ENCODE measurements at places on chromosomes 2 and 18. TPM values are rescaled to one million over a fixed set of nuclear protein-coding genes. Genes with fewer than 3 reads are reported as not detected.

- no peak for DNase-seq
Observed at GRCh38 chr2:7819850-7820249, 862.0 kb upstream of the ID2 start.

GRCh38 chr2:46747297-46747818 is 168.2 kb downstream of the MCFD2 start:
- DNase-seq, result no peak

DNA sequence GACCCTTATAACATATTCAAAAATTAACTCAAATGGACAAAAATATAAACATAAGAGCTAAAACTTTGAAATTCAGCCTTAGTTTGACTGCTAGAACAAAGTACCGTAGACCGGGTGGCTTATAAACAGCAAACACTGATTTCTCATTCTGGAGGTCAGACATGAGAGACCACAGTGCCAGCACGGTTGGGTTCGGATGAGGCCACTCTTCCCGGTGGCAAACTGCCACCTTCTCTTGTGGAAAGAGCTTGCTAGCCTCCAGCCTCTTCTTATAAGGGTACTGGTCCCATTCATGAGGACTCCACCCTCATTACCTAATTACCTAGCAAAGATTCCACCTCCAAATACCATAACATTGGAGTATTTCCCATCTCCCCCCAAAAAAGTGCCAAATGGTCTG is 91.3 kb downstream of the FAM210A start:
- DNase-seq, result no peak

DNA sequence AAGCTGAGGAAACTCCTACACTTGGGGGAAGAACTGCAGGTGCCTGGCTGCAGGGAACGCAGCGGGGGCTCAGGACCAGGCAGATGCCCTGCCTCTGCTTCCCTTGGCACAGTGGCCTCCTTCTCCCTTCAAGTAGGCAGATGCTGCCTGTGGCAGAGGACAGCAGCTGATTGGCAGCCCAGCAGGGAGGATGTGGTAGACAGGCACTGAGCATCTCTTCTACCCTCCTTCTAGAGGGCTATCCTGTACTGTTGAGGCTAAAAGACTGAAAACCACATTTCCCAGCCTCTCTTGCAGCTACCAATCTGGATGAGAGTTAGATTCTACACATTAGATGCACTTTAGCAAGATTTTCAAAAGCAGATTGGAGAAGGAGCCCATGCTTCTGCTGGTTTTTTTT is 105.7 kb downstream of the MSH2 start:
- DNase-seq, result no peak

GRCh38 chr2:150606380-150607060 is 119.1 kb upstream of the RND3 start:
- no peak for DNase-seq

GRCh38 chr2:218082586-218083351 is 13.7 kb downstream of the RUFY4 start:
- DNase-seq, result no peak

CDH19 gene
- total RNA-seq, result not detected

Measured in fibroblast of the aortic adventitia (primary cell).